D341Med (cell line): ENCODE measurements at places on chromosomes 13 and 19.

- no peak for DNase-seq
These were observed 474.2 kb downstream of the KLF5 start for GRCh38 chr13:73532987-73533510.

- no peak for DNase-seq
These were observed 824.7 kb upstream of the SLITRK5 start for GRCh38 chr13:86846501-86846900.

- DNase-seq, result no peak
These were observed 2.3 kb upstream of the N4BP2L1 start for GRCh38 chr13:32430018-32430747.

DNA sequence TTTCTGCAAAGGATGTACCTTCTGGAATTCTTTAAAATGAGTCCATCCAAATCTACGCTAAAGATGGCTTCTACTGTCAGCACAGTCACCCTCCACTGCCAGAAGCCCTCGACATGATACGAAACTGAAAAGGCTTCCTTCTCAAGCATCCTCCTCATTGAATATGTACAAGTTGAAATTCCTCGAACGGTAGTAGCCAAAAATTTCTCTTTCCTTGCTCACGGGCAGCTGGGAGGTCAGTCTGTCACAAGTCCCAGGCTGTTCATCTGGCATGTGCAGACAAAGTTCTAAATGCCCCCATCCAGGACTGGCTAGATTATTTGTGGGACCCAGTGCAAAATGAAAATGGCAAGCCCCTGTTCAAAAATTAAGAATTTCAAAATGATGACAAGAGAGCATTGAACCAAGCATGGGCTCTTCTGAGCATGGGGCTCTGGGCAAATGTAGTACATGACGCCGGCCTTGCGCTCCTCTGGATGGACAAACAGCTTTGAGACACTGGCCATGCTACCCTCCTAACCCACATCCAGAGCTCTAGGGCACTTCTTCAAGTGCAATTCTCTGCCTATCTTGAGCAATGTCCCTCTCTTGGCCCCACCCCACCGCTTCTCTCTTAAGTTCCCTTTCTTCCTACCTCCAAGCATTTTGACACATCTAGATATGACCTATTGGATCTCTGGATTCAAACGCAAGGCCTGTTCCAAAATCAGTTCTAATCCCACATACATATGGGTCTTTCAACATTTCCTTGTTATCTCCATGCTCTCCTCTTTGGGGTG lies 78.9 kb upstream of the FLT1 start:
- no peak for DNase-seq

- DNase-seq, result no peak
These were observed 9.6 kb upstream of the BBC3 start for GRCh38 chr19:47240556-47240955.

DNA sequence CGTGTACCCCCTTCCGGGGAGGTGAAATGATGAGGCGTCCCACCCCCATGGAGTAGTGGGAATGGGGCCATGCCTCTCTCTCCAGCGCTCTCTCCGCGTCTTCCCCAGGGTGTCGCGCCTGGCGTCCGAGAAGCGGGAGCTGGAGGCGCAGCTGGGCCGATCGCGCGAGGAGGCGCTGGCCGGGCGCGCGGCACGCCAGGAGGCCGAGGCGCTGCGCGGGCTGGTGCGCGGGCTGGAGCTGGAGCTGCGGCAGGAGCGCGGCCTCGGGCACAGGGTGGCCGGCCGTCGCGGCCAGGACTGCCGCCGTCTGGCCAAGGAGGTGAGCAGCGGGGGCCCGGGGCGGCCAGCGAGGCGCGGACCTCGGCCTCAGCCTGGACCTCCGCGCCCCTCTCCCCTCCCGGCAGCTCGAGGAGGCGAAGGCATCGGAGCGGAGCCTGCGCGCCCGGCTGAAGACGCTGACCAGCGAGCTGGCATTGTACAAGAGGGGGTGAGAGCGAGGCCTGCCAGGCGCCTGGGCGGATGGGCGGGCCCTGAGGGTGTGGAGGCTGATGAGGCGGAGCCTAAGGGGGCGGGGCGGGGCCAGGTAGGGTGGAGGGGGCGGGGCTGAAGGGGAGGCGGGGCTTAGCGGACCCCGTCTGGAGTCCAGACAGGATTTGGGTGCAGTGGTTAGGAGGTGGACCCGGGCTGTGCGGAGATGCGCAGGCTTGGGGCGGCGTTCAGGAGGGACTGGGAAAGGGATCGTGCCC lies 7.7 kb downstream of the PGLYRP1 start:
- no peak for DNase-seq

DNA sequence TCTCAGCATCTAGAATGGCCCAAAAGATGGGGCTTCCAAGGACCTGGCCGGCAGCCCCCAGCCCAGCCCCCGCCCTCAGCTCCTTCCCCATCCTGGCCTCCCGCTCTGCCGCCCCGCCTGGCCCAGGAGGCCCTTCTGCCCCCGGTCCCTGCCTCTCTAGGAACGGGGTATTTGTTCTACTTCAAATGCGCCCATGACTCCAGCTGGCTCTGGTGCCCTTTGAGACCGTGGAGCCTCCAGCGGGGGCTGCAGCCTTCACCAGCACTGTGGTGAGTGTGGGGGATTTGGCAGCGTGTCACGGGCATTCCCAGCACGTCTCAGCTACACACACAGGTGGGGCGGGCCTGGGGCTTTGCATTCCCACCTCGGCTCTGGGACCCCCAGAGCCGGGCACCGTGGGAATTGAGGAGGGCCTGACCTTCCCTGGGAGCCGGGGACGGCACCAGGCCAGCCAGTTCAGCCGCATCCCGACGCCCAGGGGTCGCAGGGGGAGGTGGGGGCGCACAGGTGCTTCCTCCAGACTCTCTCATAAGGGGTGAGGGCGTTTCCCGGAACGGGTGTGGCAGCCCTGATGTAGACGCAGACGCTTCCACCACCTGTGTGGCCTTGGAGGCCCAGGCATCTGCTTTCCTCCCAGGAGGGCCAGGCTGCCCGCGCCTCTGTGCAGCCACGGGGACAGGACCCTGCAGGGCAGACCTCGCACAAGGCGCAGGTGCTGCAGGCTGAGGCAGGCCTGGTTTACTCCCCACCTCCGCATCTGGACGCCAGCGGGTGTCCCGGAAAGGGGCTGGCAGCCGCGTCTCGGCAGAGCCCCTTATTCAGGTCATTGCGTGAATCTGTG lies 947 bp downstream of the ATP4B start:
- DNase-seq, result no peak

DNA sequence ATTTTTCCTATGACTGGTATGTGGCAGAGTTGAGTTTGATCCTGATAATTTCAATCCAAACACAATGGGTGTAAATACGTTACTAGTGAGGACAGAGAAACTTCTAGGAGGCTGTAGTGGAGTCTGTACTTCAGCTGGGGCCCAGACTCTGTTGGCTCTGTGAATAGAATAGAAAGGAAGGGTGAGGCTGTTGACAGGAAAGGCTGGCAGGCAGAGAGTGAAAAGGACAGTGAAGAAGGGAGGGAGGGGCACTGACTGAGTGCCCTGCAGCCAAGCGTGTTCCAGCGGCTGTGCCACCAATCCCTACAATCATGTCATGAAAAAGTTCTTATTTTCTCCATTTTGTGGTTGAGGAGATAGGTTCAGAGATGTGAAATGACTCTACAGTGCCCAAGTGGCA lies 80.5 kb downstream of the MBNL2 start:
- DNase-seq, result no peak

- DNase-seq, result no peak
These were observed 13.0 kb upstream of the SPATA13 start for GRCh38 chr13:24147570-24147963.

DNA sequence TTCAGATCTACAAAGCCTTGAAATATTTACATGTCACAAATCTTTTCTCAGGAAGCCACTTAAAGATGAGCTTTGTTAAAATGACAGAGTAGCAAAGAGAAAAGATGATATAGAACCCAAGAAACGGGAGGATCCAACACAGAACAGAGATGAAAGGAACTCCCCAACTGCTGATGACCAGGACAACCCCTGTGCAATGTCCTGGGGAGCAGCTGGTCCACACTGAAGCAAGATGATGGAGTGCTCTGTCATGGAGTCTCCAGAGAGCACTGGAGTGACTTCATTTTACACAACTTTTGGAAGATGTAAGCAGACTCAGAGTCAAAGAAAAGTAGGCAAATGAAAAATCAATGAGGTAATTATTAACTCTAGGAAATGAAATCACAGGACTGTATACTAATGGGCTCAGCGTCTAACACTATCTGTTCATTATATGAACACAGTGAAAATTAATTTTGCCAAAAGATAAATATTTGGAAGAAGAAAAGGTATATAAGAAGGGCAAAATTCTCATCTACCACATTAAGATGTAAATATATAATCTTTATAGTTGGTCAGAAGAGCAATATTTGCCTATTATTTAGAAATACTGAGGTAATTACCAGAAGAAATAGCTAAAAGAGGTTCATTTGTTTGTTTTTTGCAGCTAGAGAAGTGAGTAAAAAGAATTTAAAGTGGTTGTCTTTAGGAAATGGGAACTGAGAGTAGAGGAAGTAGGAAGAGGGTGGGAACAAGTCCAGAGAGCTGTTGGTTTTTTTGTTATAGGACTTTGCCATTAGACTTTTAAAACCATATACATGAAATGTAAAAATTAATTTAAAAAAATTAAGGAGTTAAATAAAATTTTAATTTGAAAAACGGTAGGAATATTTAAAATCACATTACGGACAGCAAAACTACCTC lies 30.5 kb downstream of the MTRF1 start:
- no peak for DNase-seq

GRCh38 chr13:43661161-43661830 lies 125.5 kb downstream of the ENOX1 start:
- DNase-seq, result no peak

GRCh38 chr13:22091222-22091970 lies 420.5 kb downstream of the FGF9 start:
- no peak for DNase-seq

DNA sequence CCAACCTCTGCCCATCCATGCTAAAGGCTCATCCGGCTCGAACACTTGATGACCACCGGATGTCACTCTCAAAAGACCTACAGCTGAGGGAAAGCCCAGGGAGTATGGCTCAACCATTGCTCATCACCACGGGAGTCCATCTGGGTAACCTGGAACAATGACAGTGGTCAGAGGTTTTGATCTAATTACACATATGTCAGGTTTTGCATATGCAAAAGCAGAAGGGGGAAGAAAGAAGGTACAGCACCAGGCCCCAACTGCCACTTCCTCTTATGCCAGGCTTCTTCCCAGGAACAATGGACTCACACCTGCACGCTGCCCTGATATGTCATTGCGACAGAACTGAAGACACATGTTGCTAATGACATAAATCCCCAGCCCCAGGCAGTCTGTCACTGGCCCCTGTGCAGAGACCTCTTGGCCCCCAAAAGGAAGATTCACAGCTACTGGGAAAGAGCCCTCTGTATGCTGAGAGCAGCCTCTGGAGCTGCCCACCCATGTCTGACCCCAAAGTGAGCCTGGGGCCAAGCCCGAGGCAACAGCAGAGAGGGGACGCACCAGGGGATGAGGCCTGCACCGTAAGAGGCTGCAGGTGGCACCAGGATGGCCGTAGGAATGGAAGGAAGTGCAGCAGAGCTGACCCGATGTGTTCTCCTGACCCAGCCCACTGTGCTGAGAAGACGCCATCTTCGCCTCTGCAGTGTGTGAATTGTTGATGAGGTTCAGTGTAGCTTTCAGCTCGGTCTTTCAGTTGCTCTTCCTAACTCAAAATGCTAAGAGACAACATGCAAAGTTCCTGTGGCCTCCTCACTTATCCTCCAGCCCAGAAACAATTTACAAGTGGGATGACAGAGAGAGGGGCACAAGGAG lies 26.3 kb downstream of the EPS15L1 start:
- DNase-seq, result no peak

GRCh38 chr19:13055213-13056051 lies 47.2 kb downstream of the LYL1 start:
- no peak for DNase-seq

DNA sequence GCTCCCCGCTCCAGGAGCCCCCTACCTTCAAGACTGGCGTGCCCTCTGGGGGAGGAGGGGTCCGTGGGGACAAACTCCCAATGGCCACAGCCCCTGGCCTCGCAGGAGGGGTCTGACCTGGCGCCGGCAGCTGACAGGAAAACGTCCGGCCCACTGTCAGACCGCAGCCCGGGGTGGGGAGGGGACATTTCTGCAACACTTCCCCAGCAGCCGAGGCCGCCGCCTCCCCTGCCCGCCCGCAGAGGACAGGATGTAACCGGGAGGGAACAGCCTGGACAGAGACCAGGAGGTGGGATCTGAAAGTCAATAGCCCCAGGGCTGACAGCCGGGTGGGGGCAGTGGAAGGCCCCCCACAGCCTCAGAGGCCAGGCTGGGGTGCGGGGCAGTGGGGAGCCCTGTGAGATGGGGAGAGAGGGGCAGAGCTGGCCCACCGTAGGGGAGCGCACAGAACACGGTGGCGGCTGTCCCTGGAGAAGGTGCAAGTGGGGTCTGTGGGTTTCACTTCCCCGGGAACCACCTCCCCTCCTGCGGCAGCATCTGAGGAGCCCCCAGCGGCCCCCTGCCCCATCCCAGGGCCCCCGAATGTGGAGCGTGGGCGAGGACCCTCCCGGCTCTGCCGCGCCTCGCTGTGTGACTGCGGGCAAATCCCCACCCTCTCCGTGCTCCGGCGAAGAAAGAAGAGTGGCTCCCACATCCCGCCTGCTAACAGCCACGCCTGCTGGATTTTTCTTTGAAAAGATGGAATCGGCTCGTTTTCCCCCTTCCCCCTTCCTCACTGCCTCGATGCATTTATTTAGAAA lies at the start of gene PEAK3:
Gene PEAK3 (minus strand): TSS at position 114 of the 800 bp plus-strand sequence. CDS start 1,244 bp downstream, outside the sequence.
- DNase-seq, result no peak

DNA sequence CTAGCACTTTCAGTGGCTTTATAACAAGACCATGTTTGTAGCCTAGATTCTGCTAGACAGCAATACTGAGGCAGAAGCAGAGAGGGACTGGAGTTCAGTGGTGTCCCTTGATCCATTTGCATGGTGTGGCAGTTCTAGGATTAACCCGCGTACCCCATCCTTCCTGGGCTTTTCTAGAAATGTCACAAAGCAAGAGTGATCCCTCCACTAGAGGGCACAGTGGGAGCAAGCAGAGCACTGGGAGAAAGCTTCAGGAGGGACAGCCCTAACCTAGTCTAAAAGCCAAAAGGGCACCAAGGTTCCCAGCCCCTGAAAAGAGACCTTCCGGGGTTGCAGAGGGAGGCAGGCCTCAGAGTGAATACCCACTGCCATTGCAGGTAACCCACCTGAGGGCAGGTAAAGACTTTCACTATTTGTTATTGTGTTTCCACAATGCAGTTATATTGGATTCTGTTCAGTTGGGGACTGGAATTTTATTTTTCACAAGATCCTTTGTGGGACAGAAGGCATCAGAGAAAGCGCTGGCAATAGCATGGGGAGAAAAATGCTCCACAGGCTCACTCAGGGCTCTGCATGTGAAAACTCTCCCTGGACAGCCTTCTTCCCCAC lies 170.6 kb downstream of the FLT1 start:
- DNase-seq, result peak; percentile 72

DNA sequence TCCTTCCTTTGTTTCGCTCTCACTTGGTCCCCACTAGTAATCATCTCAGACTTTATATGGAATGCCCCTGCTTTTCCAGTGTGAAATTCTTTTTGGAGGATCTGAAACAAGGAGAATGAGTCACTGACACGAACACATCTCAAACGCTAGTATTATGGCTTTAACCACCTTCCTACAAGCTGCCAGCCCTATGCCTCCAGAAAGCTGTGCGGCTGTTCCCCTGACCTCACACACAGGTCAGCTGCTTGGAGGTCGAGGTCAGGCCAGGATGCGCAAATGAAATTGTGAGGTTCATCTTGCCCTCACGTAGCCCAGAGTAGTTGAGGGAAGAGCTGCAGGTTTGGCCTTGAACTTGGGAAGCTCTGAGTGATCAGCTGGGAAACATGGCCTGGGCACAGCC lies 449.8 kb downstream of the FGF9 start:
- DNase-seq, result no peak

- no peak for DNase-seq
These were observed 45.8 kb downstream of the LRCH1 start for GRCh38 chr13:46598820-46599180.

GRCh38 chr19:1913781-1914577 lies 8.8 kb downstream of the ADAT3 start:
- peak; percentile 32 for DNase-seq
